ENCODE measurements at places on chromosomes 7 and 10. TPM values are rescaled to one million over a fixed set of nuclear protein-coding genes. Genes with fewer than 3 reads are reported as not detected.

- no peak for DNase-seq
Observed at GRCh38 chr10:50310560-50311174, 59.4 kb upstream of the ASAH2 start.

- DNase-seq, result no peak
Observed at GRCh38 chr7:7221599-7222038, 39.3 kb downstream of the C1GALT1 start.

DNA sequence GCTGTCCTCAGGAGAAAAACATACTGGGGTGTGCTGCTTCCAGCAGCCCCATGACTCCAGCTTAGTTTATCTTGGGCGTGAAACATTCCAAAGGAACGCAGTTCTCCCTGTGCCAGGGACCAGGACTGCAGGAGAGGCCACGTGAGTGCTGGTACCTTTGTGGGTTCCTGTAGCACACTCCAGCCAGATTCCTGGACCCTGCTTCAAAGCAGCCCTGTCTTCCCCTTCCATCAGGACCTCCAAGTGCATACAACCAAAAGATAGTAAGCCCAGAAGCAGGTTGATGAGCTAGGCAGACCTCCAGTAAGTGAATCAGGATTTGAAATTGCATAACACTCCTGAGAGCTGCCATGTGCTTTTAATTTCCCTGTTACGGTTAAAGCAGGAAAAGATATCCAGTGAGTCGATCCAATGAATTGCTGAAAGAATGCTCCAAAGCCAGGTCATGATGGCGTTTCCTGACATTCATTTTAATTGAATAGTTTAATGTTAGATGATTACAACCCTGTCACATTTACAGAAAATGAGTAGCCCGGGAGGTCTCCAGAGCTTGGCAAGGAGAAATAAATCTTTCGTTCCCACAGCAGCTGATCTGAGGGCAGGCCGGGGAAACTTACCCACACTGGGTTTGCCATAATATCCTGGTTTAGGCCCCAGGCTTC lies 38.9 kb upstream of the CPXM2 start:
- no peak for DNase-seq

DNA sequence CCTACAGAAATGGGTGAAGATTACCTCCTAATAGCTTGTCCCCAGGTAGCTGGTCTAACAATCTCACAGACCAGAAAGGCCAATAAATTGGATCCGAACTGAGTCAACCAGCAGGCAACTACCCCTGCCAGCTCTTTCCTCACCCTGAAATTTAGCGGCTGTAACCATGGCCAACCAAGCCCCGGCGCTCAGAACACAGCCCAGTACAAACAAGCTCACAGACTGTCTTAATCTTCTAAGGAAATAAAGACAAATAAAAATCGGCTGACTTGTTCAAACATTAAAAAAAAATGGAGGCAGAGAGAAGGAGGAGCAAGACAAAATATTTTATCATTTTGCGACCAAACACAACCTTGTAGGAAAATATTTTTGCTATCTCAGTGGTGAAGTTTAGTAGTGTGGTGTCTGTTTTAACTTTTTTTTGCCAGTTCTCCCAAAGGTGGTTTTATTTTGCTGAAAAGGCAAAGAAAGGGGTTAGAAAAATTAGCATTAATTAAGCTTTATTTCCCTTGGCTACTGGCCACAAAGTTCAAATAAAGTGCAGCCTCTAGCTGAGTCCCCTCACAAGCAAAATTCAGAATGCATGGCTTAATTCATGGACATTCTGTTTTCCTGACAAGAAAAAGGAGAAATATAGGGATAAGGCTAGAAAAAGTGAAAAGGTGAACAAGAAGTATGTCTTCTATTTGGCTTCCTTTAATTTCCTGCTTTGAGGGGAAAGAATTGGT lies 313.0 kb upstream of the NPVF start:
- no peak for DNase-seq

- no peak for DNase-seq
Observed at GRCh38 chr7:14720785-14721184, 181.8 kb downstream of the DGKB start.

DNA sequence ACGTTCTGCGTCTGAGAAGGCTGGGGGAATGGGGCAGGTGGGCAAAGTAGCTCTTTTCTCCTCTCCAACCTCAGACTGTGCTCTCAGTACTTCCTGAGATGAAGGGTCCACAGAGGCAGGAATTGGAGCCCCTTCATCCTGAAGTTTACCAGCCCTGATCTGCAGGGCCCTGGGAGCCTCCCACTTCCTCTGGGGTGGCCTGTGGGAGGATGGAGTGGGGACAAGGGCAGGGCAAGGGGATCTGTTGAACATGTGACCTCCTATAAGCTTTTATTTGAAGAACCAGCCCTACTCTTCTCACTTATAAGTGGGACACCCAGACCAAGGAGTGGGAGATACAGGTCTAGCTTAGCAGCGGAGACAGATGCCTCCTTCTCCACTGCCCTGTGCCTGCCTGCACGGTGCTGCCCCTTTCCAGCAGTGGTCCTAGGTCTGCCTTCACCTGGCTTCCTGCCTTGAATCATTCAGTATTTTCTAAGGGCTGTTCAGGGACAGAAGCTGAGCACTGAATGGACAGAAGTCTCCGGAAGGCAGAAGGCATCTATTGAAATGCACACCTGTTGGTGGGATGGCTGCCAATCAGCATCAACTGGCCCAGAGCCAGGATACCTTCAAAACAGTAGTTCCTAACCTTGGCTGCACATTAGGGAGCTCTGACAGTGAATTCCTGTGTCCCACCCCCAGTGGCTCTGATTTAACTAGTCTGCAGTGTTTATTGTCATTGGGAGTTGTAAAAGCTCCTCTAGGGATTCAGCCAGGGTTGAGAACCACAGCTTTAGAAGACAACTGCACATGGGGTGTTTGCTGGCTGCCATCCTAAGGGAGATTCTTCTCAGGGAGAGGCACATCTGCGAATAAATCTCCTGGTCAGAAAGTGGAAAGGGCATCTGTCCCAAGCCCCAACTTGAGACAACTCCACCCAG lies 2.7 kb upstream of the ARHGAP22 start:
- DNase-seq, result no peak

DNA sequence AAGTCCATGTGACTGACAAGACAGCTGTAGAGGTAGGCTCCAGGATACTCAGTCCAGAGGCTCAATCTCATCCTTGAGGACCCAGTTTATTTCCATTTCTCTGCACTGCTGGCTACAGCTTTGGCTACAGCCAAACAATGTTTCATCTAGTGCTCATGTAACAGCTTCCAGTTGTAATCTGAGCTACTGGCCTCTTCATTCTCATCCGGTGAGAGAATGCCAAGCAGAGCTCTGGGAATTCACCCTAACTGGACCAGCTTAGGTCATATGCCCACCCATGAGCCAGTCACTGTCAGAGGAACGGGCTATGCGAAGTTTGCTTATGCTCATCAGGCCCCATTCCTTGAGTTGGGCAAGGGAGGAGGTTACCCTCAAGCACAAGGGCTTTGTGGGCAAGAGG lies 192.9 kb downstream of the EVX1 start:
- DNase-seq, result no peak

- DNase-seq, result no peak
Observed at GRCh38 chr10:968546-969199, 19.6 kb upstream of the GTPBP4 start.

GRCh38 chr10:127195571-127196281 lies 665 bp downstream of the INSYN2A start:
- DNase-seq, result peak; percentile 32

- DNase-seq, result no peak
Observed at GRCh38 chr7:148218603-148219002, 372.0 kb upstream of the C7orf33 start.

- DNase-seq, result no peak
Observed at GRCh38 chr7:95798401-95798930, 26.1 kb downstream of the DYNC1I1 start.

DNA sequence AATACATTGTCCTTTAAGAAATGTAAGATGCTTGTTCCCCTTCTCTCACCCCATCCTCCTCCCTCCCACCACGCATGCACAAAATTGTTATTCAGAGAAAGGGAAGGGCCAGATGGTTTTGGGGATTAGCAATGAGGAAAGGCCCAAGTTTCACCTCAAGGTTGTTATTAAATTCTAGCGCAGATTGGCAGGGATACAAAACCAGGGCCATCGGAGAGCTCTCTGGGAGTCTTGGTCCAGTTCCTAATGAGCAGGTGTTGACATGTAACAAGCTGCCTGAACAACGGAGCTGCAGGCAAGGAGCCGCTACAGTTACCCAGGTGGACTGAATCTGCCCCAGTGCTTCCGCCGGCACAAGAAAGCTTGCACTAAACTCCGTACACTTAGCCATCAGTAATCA lies 9.7 kb upstream of the ANK3 start:
- DNase-seq, result no peak

- DNase-seq, result no peak
Observed at GRCh38 chr7:101625031-101625791, 3.9 kb downstream of the MYL10 start.

GRCh38 chr10:34046506-34047034 lies 712.1 kb upstream of the NRP1 start:
- DNase-seq, result peak; percentile 25

DNA sequence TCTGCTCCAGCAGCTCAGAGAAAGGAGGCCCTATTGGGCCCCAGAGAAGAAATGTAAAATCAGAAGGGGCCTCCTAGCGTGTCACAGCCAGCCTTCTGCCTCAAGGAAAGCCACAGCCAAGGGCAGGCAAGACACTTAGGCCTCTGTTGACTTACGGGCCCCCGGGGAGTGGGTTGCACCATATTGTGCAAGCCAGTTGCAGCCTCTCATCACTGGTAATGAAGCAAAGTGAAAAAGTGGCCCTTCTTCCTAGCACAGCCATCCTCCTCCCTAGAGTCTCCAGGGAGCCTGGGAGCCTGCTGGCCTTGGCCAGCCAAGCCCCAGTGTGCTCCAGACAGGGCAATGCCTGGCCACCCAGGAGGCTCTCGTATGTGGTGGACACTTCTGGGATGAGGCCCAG lies 56.2 kb upstream of the GDF10 start:
- peak; percentile 9 for DNase-seq

- no peak for DNase-seq
Observed at GRCh38 chr10:89151857-89152256, 55.3 kb downstream of the CH25H start.

Gene SEMA3E
- 1.1 TPM for total RNA-seq

Gene UCMA
- total RNA-seq, result not detected

Gene WASHC2A
- total RNA-seq, result 42.2 TPM

Gene NPTX2
- total RNA-seq, result 2.0 TPM
